GM04504 (cell line): ENCODE measurements at places on chromosomes 1 and 21.

- no peak for DNase-seq
Observed at GRCh38 chr1:58922302-58923089, 138.6 kb upstream of the JUN start.

GRCh38 chr1:225863167-225863566 is 19.0 kb downstream of the TMEM63A start:
- no peak for DNase-seq

- no peak for DNase-seq
Observed at GRCh38 chr1:47940326-47940725, 56.9 kb downstream of the TRABD2B start.

DNA sequence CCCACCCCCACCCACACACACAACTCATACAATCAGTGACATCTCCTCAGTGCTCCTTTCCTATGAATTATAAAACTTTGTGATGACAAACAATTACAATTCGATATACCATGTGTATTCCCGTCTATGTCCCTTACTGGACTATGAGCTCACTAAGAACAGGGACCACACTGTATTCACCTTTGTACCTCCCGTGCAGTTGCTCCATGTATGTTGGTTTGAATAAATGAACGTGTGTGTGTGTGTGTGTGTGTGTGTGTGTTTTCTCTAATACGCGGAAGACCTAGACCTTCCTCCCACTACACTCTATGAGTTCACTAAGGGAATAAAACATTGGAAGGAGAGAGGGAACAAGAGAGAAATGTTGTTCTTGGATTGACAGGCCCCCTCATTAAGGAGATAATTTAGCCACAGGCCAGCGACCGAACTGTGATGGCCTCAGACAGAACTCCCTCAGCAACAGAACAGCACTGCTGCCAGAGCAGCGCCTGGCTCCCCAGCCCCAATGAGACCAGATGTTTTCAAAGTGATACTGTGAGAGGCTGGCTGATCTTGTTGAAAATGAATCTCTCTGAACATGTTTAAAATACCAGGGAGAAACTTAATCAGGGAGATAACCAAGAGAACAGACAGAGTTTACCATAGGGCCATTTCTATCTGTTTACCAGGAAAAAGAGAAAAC is 21.7 kb downstream of the BCAR3 start:
- no peak for DNase-seq

GRCh38 chr1:211920141-211920572 is 89.6 kb upstream of the LPGAT1 start:
- no peak for DNase-seq

GRCh38 chr1:58391056-58391455 is 155.5 kb downstream of the OMA1 start:
- DNase-seq: no peak

DNA sequence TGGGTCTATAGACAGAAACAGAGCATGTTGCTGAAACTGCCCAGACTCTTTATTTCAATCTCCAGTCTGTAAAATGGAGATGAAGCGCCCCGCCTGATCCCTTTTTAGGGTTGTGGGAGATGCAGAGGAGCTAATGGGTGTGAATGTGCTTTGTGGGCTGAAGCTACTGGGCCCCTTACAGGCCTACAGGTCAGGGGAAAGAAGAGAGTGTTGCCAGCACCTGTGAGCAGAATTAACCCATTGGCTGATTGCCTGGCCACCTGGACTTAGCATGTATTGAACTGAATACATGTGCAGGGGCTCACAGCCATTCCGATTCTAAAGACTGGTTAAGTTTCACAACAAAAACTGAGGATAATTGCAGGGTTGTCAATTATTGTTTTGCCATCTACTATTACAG is 13.9 kb upstream of the ATF3 start:
- no peak for DNase-seq

- no peak for DNase-seq
Observed at GRCh38 chr1:2452201-2452931, 23.7 kb upstream of the PLCH2 start.

GRCh38 chr1:77438236-77438913 is 156.6 kb downstream of the AK5 start:
- peak; percentile 71 for DNase-seq

- DNase-seq: no peak
Observed at GRCh38 chr1:13911697-13912619, 212.0 kb downstream of the PRDM2 start.

DNA sequence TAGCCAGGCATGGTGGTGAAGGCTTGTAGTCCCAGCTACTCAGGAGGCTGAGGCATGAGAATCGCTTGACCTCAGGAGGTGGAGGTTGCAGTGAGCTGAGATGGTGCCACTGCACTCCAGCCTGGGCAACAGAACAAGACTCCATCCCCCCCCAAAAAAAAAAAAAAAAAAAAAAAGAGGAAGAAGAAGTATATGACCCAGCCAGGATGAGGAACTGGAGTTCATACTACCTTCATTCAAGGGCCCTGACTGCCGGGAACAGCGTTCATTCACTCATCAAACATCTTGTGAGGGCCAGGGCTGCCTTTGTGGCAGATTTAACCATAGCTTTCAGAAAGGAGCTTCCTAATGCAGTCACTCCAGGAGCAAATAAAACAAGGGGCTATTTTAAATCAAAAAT is 127.6 kb downstream of the MRPS6 start:
- DNase-seq: no peak

GRCh38 chr21:44704636-44705001 is 6.8 kb downstream of the TSPEAR start:
- DNase-seq: no peak

- no peak for DNase-seq
Observed at GRCh38 chr1:164337885-164338284, 221.1 kb upstream of the PBX1 start.

GRCh38 chr1:47002211-47002610 is 21.3 kb upstream of the CYP4X1 start:
- no peak for DNase-seq

DNA sequence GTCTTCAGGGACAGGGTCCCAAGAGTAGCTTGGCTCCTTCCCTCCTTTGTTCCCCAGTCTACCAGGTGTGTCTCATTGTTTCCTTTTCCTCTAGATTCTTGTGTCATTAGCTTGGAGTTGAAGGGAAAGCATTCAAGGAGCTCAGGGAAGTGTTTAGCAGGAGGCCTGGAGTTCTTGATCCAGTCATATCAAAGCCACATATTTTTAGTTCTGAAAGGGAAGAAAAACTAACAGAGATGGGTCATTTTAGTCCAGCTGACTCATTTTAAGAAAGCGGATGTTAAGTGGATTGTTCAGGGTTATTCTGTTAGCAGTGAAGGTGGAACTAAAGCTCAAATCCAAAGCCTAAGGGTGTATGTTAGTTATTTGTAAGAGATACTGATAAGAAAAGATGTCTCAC is 721 bp downstream of the C1orf54 start:
- no peak for DNase-seq

DNA sequence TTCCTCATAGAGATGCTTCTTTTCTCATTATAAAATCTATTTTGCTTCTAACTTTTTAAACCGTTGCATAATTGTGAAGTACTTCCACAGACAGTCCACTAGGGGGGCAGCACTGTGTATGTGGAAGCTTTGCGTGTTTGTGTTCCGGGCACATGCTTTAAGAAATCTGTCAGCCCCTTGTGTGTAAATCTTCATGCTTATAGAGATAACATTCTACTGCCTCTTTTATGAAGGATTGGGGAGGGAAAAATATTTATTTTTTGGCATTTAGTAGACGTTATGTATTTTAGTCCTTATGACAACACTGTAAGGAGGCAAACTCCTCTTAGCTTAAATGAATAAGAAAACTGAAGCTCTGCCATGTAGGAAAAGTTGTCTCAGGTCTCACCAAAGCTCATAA is 157.3 kb upstream of the PTGFR start:
- no peak for DNase-seq

- peak; percentile 53 for DNase-seq
Observed at GRCh38 chr1:231626535-231626950, at the start of gene DISC1. DISC1 (plus strand) TSS chr1:231626790; CDS start chr1:231626868, 78 bp downstream.

GRCh38 chr1:224183591-224184312 is 712 bp downstream of the DEGS1 start:
- peak; percentile 44 for DNase-seq
